ENCODE measurements at places on chromosomes 12 and 14. TPM values are rescaled to one million over a fixed set of nuclear protein-coding genes. Genes with fewer than 3 reads are reported as not detected.

DNA sequence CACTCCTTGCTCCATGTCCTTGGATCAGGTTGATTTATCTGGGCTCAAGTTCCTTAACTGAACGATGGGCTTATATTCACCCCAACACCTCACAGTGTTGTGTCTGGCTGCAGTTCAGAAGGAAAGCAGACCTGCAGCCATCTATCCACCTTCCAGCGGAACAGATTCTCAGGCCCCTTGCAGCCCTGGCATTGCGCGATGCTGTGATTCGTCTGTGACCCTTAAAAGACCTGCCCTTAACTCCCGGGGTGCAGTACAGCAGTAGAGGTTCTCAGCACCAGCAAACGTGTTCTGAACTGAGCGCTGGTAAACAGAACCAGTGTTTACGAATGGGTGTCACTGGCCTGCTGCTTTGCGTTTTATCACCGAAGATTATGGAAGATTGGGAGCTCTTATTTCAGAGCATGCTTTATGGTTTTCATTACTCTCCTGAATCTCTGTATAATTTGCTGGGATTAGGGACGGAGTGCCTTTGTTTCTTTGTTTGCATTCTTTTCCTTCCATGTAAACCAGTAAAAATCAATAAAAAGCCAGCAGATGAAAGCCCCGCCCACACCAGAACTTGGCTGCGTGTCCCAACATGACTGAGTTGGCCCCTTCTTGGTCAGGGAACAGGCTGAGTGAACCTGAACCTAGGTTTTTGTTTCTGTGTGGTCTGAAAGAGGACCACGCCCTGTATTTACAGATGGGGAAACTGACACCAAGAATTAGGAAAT is 286.7 kb upstream of the CRY1 start:
- DNase-seq = no peak

DNA sequence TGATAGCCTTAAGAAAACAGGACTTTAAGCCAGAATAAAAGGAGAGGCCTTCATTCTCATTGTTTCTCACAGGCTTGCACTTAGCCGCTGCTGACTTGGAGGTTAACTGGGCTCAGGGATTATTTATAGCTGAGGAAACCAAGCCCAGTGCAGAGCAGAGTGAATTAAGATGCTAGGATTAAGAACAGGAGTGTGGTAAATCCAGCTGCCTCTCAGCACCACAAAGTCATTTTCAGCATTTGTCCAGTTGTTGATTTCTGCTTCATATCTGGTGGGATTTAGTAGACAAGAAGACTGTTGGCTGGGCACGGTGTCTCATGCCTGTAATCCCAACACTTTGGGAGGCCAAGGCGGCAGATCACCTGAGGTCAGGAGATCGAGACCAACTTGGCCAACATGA is 14.3 kb upstream of the KRT73 start:
- no peak for DNase-seq

DNA sequence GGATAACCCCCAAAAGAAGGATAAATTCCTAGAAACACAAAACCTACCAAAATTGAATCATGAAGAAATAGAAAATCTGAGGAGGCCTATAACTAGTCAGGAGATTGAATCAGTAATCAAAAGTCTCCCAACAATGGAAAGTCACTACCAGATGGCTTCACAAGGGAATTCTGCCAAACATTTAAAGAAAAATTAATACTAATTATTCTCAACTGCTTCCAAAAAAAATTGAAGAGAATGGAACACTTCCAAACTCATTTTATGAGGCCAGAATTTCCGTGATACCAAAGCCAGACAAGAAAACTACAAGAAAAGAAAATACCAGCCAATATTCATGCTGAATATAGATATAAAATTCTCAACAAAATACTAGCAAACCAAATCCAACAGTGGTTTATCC is 7.8 kb upstream of the ABCC9 start:
- no peak for DNase-seq

GRCh38 chr14:102333390-102333789 is 13.8 kb downstream of the ZNF839 start:
- DNase-seq = no peak

TSPAN11 gene
- 1.5 TPM for total RNA-seq

KRT71 gene
- not detected for total RNA-seq

- DNase-seq = no peak
Observed at GRCh38 chr12:53793221-53793620, 41.4 kb upstream of the CISTR start.

All from Right ventricle myocardium inferior (tissue), 1 donor.